Ascending aorta (tissue), 2 donors: ENCODE measurements at places on chromosomes 12 and 14. TPM values are rescaled to one million over a fixed set of nuclear protein-coding genes. Genes with fewer than 3 reads are reported as not detected.

DNA sequence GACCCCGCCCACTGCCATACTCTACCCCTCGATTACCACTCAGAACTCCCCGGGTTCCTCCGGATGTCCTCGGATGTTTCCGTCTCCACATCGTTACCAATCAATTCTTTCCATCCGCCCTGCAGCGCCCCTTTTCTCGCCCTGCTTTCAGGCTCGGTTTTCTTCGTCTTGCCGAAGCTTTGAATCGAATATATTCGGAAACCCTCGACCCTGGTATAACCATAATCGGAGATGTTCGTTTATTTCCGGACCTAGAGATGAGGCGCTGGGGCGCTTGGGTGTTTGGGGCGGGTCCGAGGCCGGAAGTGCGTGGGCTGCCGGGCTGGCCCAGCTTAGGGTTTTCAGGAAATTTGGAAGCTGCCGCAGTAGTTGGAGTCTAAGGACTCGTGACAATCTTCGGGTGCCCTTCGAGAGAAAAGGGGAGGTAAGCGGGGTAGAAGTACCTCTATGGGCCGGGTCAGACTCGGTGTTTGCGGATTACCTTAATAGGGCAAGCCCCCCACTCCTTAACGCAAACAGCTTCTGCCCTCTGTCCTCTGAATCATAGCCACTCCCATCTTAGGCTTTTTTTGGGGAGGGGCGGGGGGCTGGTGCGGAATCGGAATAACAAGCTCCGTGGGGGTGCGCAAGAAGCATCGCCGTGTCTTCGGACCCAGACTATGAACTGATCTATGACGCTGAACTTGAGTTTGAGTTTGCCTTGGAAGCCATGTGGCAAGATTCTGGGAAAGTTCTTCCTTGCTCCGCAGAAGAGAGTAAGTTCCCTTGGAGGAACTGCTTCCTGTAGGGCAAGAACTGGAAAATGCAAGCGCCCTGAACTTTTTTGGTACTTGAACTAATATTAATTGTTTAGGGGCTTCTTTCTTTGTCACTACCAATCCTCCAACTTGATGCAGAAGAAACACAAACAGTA, at the start of gene C14orf119:
Gene C14orf119, plus strand, starts transcription at position 310 of the 913 bp plus-strand sequence. CDS start 2,154 bp downstream, outside the sequence.
- peak within 1 kb of the TSS; percentile 97 for H3K27ac ChIP-seq
- H3K27me3 ChIP-seq, result no peaks in the 10 kb centered on the region
- peak; percentile 99 for DNase-seq
- peaks cover 22% of the 10 kb centered on the region for H3K4me1 ChIP-seq
- peaks cover 19% of the 10 kb centered on the region for H3K36me3 ChIP-seq
- H3K4me3 ChIP-seq, result peak within 1 kb of the TSS; percentile 78

Gene OR10P1
- total RNA-seq, result not detected

- peaks cover 10% of the 10 kb centered on the region for H3K4me1 ChIP-seq
- H3K4me3 ChIP-seq, result no peak overlapping the region
- no peaks in the 10 kb centered on the region for H3K27me3 ChIP-seq
- H3K27ac ChIP-seq, result peak overlapping the region; percentile 26
- no peaks in the 10 kb centered on the region for H3K36me3 ChIP-seq
- DNase-seq, result no peak
Observed at GRCh38 chr14:91830777-91831176, 36.6 kb downstream of the TC2N start.

DNA sequence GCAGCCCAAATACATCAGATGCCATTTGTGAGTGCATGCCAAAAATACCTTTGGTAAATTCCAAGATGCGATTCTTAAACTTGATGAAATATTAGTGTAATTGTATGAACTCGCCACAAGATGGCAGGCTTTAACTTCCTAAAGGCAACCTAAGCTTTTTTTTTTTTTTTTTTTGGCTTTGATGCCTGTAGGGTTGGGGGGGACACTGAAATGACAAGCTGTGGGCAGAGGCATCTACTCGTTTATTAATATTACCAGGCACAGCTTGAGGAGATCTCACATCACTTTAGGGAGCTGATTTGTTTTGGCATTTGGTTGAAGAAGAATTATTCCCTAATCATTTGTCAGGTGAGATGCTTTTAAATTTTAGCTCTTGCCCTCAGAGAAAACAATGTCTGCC, 126.7 kb upstream of the CCDC196 start:
- H3K27ac ChIP-seq, result no peak overlapping the region
- DNase-seq, result no peak
- H3K4me1 ChIP-seq, result no peaks in the 10 kb centered on the region
- H3K4me3 ChIP-seq, result no peak overlapping the region

GRCh38 chr14:44586910-44587309, 79.8 kb upstream of the FSCB start:
- no peaks in the 10 kb centered on the region for H3K27me3 ChIP-seq
- no peak overlapping the region for H3K27ac ChIP-seq
- H3K4me3 ChIP-seq, result no peak overlapping the region
- H3K36me3 ChIP-seq, result no peaks in the 10 kb centered on the region

DNA sequence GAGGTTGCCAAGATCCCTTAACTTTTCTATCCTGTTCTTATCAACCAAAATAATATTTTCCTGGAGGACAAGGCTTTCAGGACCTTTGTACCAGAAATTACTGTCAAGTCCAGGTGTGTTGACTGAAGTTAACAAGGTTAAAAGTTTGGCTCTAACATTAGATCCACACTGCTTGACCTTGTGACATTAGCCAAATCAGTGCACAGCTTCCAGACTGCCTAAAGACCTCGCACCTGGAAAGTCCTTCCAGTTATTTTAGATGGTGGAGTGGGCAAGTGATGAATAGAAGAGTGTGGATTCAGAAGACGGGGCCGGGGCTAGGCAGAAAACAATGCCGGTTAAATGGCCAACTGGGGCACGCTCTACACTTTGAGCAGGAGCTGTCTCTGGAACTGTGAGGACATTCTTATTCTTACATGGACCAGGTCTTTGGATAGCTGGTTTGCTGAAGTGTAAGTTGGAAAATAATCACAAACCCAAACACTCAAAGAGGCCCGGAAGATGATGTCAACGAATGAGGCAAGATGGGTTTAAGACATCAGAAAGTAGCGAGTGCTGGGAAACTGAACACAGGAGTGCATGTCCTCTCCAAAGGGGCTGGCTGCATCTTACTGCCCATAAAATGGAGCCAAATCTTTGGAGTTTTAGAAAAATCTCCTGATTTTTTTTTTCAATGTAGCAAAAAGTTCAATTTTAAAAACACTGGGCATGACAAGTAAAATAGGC, 56.3 kb downstream of the NIN start:
- H3K4me1 ChIP-seq, result peaks cover 9% of the 10 kb centered on the region
- H3K27ac ChIP-seq, result peak overlapping the region; percentile 76
- H3K27me3 ChIP-seq, result no peaks in the 10 kb centered on the region
- H3K4me3 ChIP-seq, result no peak overlapping the region
- peaks cover 15% of the 10 kb centered on the region for H3K36me3 ChIP-seq
- DNase-seq, result no peak

- H3K4me3 ChIP-seq, result no peak overlapping the region
- no peaks in the 10 kb centered on the region for H3K4me1 ChIP-seq
- DNase-seq, result no peak
- no peaks in the 10 kb centered on the region for H3K27me3 ChIP-seq
- H3K27ac ChIP-seq, result no peak overlapping the region
- no peaks in the 10 kb centered on the region for H3K36me3 ChIP-seq
Observed at GRCh38 chr14:25832585-25832984, 765.2 kb downstream of the NOVA1 start.

DNA sequence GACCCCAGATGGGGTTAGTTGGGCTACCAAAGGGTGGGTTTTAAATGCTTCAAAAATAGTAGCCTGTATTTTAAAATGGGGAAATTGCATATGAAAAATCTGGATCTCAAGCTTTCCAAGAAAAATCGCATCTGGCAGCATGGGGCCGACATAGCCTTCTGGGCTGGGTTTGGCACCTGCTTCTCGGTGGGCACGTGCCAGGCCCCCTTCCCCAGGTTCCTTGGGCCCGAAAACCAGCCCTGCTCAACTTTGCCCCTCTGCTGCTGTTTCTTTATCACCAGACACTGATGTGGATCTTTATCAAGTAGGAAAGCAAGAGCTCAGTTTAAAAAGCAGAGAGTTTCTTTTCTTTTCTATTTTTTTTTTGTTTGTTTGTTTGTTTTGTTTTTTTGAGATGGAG, 95.1 kb downstream of the DICER1 start:
- no peak for DNase-seq
- no peaks in the 10 kb centered on the region for H3K27me3 ChIP-seq
- H3K27ac ChIP-seq, result no peak overlapping the region
- no peaks in the 10 kb centered on the region for H3K36me3 ChIP-seq
- H3K4me1 ChIP-seq, result no peaks in the 10 kb centered on the region

- H3K27me3 ChIP-seq, result no peaks in the 10 kb centered on the region
- no peaks in the 10 kb centered on the region for H3K4me1 ChIP-seq
- H3K27ac ChIP-seq, result no peak overlapping the region
Observed at GRCh38 chr12:130428116-130428515, 90.4 kb downstream of the PIWIL1 start.

GRCh38 chr14:95445161-95445560, 71.3 kb downstream of the SYNE3 start:
- no peaks in the 10 kb centered on the region for H3K27me3 ChIP-seq
- H3K4me3 ChIP-seq, result no peak overlapping the region
- no peak overlapping the region for H3K27ac ChIP-seq

- H3K36me3 ChIP-seq, result no peaks in the 10 kb centered on the region
- no peak for DNase-seq
- no peaks in the 10 kb centered on the region for H3K4me1 ChIP-seq
- no peak overlapping the region for H3K27ac ChIP-seq
- H3K4me3 ChIP-seq, result no peak overlapping the region
- no peaks in the 10 kb centered on the region for H3K27me3 ChIP-seq
Observed at GRCh38 chr12:112843287-112843686, 51.7 kb downstream of the RPH3A start.

GRCh38 chr12:63945777-63946176, 101.3 kb downstream of the SRGAP1 start:
- H3K4me3 ChIP-seq, result no peak overlapping the region
- no peaks in the 10 kb centered on the region for H3K4me1 ChIP-seq
- H3K36me3 ChIP-seq, result no peaks in the 10 kb centered on the region
- DNase-seq, result no peak
- H3K27me3 ChIP-seq, result no peaks in the 10 kb centered on the region

DNA sequence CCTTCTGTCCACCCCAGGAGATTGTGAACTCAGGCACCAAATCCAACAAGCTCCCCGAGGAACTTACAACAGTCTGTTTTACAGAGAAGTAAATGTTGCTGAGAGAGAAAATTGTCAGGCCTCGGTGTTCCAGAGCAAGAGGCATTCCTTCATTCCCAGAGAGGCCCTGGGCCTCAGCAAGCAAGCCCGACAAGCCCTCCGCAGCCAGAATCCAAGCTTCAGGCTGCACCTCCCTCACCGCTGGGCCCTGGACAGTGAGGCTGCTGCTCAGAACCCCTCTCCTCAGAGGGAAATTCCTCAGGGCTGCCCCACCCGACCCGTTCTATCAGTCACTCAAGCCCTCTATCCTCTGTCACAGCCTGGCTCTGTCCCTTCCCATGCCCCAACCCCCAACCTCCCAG, 56.4 kb downstream of the ZFP36L1 start:
- H3K4me3 ChIP-seq, result no peak overlapping the region
- no peaks in the 10 kb centered on the region for H3K36me3 ChIP-seq
- DNase-seq, result no peak
- peak overlapping the region; percentile 74 for H3K27ac ChIP-seq

GRCh38 chr12:78164154-78164553, 333.5 kb downstream of the NAV3 start:
- DNase-seq, result no peak
- H3K27me3 ChIP-seq, result no peaks in the 10 kb centered on the region
- no peaks in the 10 kb centered on the region for H3K36me3 ChIP-seq
- H3K4me3 ChIP-seq, result no peak overlapping the region
- no peaks in the 10 kb centered on the region for H3K4me1 ChIP-seq
- no peak overlapping the region for H3K27ac ChIP-seq

GRCh38 chr12:9943240-9943639, 11.1 kb upstream of the CLEC2A start:
- no peak overlapping the region for H3K27ac ChIP-seq
- H3K27me3 ChIP-seq, result no peaks in the 10 kb centered on the region
- H3K4me3 ChIP-seq, result no peak overlapping the region
- no peak for DNase-seq

DNA sequence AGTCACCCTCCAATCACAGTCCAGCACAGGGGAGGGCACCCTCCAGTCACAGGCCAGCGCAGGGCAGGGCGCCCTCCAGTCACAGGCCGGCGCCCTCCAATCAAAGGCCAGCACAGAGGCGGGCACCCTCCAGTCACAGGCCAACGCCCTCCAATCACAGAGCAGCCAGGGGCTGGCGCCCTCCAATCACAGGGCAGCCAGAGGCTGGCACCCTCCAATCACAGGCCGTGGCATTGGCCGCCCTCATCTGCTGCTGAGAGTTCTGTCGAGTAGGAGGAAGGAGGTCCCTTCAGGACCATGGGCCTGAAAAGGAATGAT, 26.6 kb downstream of the DDX51 start:
- no peak for DNase-seq
- H3K36me3 ChIP-seq, result peaks cover 82% of the 10 kb centered on the region
- H3K27ac ChIP-seq, result no peak overlapping the region
- no peak overlapping the region for H3K4me3 ChIP-seq
- no peaks in the 10 kb centered on the region for H3K27me3 ChIP-seq
- no peaks in the 10 kb centered on the region for H3K4me1 ChIP-seq

DNA sequence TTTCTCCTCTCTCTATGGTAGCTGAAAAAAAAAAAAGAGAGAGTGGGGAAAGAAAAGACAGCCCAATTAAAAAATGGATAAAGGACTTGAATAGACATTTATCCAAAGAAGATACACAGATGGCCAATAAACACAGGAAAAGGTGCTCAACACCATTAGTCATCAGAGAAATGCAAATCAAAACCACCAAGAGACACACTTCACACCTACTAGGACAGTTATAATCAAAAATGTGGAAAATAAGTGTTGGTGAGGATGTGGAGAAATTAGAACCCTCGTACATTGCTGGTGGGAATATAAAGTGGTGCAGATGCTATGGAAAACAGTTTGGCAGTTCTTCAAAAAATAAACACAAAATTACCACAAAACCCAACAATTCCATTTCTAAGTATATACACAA, 172.4 kb upstream of the GRIN2B start:
- H3K27me3 ChIP-seq, result no peaks in the 10 kb centered on the region
- H3K4me3 ChIP-seq, result no peak overlapping the region
- H3K27ac ChIP-seq, result no peak overlapping the region
- no peak for DNase-seq
- H3K36me3 ChIP-seq, result no peaks in the 10 kb centered on the region

Gene BDKRB2
- total RNA-seq, result 7.9 TPM

DNA sequence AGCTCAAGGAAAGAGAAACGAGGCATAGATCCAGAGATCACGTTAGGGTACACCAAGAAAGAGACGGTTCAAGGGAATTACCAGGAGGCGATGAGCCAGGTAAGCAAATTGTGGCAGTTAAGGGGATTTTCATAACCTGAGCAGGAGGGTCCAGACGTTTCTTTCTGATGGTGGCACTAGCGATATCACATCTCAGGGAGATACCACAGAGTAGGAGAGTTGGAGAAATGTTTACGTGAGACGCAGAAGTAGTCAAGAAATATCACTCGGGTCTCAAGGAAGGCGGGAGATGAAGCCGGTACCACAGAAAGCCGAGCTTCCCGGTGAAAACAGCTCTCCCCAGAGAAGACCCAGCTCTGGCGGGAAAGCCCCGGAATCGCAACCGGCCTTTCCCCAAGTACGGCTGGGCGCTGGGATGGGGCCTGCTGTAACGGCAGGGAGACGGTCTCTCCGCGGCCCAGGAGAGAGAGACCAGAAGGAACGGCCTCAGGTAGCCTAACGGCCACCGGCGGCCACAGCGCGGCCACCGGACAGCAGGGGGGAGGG, 485 bp downstream of the SENP1 start:
- peak overlapping the region; percentile 83 for H3K4me3 ChIP-seq
- DNase-seq, result no peak
- no peaks in the 10 kb centered on the region for H3K27me3 ChIP-seq
